ENCODE measurements at places on chromosomes 3 and 15.

GRCh38 chr15:62209322-62209721, 44.2 kb upstream of the C2CD4B start:
- no peak for DNase-seq

DNA sequence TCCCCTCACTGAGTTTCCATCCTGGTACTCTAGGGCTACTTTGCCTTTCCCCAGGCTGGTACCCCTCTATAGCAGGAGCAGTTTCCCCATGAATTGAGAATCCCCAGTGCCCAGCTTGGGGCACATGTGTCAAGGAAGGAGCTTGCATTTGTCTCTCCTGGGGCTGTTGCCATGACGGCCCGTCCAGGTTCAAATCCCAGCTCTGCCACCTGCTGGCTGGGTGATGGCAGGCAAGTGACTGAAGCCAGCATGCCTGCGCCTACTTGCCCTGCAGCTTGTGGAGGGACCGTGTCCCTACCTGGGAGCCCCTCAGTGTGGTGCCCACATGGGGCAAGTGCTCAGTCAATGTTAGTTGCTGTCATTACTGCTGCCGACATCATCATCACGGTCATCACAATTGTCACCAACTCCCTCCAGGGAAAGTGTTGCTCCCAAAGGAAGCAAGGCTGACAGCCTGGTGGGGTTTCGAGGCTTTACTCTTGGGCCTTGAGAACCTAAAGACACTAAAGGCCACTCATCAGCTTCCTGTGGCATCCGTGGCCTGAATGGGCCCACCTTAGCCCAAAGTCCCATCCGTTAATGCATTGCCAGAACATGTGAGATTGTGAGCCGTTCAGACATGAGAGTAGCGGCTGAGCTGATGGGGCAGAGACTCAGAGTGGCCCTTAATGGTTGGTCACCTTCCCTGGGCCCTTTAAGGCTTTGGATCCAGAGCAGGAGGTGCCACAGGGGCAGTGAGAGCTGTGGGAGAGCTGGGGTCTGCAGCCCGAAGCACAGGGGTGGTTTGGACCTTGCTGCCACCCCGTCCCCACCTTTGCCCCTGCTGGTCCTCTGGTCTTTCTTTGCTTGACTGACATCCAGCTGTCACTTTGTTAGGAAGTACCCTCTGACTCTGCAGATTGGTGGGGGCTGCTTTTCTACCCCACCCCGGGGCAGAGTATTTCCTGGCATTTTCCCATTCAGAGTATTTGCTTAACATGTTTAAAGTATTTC, 144.4 kb downstream of the DNAJB8 start:
- peak; percentile 50 for DNase-seq

DNA sequence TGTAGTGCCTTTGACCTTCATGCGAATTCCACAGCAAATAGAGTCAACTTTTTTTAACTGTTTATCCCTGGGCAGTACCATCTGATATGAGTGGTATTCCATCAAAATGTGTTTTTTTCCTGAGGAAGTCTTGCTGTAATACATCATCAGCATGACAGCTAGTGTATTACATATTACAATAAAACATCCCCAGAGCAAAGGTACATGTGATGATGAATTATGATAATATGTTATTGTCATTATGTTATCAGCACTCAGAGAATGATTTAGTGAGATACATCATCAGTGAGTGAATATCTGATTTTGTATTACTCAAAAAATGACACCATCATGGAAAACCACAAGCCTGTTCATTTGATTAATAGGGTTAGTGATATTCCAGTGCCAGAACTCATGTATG, 69.7 kb upstream of the ARL6 start:
- no peak for DNase-seq

DNA sequence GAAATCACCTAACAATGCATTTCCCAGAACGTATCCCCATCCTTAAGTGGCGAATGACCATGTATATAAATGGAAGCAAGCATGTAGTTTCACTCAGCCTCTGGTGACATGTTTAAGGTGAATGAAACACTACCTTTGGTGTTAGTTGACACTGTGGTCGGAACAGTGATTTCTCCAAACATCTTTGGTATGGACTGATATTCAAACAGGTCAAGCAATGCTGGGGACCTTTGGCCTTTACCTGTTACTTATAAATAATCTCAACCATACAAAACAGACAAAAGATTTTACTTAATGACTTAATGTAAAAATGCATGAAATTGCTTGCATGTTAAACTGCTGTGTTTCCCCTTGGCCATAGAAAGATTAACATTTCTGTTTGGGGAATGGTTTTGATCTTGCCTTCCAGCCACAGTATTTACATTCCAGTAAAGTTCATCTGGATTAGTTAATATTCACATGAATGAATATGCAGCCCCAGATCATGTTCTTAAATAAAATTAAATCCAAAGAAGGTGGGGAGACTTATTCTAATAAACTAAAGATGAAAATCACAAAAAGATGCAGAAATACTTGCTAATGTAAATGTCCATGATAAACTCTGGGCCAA, 74.4 kb upstream of the HES1 start:
- DNase-seq: no peak

DNA sequence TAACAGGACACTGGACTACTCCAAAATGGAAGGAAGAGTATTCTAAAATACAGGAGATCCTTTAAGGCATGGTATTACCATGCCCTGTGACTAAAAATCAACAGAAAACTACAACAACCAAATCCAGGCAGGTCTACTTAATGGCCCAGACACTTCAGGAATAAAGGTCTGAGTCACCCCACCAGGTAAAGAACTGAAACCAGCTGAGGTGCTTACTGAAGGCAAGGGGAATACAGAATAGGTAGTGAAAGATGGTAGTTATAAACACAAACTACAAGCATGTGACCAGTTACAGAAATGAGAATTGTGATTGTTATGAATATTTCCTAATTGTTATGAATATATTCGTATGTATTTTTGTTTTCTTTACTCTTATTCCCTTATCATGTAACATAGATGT, 13.4 kb downstream of the IFT57 start:
- DNase-seq: no peak

All from suppressor macrophage treated with lipopolysaccharide for 1 hour (primary cell).